Epithelial cell of prostate (primary cell): ENCODE measurements at places on chromosomes 12 and 14.

DNA sequence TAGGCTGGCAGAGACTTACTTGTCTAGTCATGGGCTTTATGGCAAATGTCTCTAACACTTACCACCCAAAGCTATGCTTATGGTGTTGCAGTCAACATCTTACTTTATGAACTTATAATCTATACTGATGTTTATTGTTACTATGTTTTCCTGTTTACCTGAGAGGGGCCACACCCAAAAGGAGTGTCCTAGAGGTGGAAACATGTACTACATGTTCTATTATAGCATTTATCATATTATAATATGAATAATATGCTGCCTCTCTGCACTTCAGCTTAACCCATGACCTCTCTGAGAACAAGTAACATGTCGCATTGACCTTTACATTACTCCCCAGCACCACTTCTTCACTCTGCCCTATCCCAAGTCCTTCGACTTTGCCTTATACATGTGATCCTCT, 501.8 kb downstream of the ETNK1 start:
- DNase-seq, result no peak

DNA sequence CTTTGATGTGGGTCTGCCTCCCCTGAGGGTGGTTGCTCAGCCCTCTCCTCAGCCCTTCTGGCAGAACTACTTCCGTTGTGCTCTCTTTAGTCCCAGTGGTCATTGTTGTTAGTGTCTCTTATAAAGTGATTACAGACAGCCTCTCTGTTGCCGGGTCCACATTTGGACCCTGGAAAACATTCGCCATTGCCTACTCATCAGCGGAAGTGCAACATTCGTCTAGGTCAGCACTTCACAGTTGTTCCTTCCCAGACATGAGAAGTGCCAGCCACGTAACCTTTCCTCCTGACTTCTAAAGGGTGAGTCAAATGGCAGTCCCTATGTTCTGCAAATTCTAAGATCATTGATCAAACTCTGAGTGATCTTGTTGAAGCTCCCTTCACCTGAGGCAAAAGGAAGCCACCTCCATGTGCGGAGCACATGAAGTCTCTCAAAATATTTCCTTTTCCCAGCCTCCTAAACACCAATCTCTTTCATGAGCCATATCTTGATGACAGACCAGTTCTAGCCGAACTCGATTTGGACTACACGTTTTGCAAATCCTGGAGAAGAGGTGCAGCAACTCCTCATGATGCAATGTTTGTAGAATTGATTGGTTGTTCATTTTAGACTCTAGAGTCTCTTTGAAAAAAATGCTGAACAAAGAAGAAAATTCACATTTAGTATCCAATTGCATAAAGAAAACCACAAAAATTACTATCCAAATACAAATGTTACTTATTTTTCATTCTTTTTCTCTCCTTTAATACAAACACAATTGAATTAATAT, 163.8 kb downstream of the RPL10L start:
- DNase-seq, result no peak

- no peak for DNase-seq
Observed at GRCh38 chr12:40312196-40312595, 87.4 kb downstream of the LRRK2 start.

GRCh38 chr14:102993523-102993922, 63.8 kb downstream of the CDC42BPB start:
- DNase-seq, result peak; percentile 84

DNA sequence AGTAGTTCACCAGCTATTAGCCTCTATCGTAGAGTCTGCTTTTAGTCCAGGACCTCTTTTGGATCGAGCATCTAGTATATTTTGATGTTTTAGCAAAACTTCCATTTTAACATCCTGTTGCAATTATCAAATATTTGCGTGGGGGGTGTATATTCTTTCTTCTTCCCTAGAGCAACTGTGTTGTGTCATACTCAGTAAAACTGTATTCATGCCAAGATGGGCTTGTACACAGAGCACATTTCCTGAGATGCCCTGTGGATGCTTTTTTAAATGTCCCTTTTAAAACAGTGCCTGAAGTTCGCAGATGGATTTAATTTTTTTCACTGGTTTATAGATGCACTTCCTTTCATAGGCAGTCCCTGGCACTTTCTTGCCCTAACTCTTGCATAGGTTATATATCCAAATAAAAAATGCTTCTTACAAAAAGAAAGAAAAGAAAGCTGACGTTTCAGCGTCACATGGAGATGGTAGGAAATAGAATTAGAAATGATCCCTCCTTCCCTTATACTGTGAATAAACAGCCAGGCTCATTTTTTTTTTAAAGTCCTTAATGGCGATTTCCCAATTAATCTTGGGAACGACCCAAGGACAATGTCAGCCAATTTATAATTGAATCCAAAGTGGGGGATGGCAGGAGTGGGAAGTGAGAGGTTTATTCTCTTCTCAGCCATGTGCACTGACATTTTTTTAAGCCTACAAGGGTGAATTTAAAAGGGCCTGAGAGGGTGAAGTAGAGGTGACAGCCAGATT, 247.0 kb downstream of the SLC41A2 start:
- DNase-seq, result no peak

DNA sequence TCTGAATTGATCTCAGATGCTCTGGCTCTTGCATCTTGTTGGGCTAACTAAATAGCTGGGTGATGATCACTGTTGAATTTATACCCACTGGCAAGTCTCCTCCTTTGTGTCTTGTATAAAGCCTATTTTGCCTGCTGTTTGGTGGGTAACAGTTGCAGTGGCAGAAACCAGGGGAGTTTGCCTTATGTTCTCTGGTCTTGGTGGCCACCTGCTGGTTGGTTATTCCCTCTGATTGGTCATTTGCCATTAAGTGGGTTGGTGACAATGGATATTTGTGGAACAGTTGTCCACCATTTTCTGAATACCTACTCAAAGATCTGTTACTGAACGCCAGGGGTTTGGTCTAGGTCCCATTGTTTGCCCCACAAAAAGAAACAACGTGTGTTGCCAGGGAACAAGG, 52.1 kb downstream of the AVPR1A start:
- DNase-seq, result no peak

GRCh38 chr14:68245146-68246073, 425.8 kb downstream of the RAD51B start:
- DNase-seq, result no peak

- no peak for DNase-seq
Observed at GRCh38 chr12:27107986-27108385, 25.6 kb upstream of the C12orf71 start.

GRCh38 chr12:97358361-97358760, 104.2 kb upstream of the RMST start:
- DNase-seq, result no peak

DNA sequence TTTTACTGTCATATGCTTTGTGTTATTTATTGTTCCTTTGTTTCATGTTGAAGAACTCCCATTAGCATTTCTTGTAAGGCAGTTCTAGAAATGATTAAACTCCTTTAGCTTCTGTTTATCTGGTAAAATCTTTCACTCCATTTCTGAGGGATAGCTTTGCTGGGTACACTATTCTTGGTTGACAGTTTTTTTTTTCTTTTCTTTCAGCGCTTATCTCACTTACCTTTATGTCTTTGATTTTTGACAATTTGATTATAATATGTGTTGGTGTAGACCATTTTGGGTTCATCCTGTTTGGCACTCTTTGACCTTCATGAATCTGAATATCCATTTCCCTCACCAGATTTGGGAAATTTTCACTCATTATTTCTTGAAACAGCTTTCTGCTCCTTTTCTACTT, 16.2 kb downstream of the FBXO33 start:
- DNase-seq, result no peak

GRCh38 chr12:2172491-2173214, 119.9 kb downstream of the CACNA1C start:
- no peak for DNase-seq

DNA sequence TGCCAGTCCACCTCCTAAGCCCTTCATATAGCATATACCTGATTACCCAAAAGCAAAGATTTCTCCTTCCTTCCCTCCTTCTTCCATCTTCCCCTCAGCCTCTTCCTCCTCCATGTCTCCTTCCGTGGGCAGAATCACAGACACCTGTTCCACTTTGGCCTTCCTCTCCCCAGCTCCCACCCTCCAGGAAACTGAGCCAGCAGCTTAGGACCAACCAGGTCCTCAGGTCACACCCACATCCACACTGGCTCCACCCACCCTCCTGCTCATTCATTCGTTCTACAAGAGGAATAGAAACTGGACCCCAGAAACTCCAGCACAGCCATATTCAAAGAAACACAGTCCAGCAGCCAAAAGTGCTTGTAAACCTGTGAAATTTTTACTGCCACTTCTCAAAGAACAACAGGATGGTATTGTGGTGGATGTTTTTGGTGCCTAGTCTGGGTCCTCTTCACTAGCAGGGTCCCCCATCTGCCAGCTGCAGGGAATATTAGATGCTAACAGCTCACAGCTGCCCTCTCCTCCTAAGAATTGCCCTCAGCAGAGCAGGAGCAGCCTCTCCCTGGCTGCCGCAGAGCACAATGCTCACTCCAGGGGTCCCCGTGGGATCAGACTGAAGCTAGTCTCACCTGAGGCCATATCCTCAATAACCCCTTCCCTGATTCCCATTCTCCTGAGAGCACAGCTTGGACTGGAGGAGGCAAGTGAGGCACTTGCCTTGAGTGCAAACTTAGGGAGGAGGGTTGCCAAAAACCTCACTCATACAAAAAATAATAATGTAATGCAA, 18.4 kb downstream of the CMKLR1 start:
- no peak for DNase-seq

- no peak for DNase-seq
Observed at GRCh38 chr14:92914087-92914656, 8.8 kb upstream of the CHGA start.

DNA sequence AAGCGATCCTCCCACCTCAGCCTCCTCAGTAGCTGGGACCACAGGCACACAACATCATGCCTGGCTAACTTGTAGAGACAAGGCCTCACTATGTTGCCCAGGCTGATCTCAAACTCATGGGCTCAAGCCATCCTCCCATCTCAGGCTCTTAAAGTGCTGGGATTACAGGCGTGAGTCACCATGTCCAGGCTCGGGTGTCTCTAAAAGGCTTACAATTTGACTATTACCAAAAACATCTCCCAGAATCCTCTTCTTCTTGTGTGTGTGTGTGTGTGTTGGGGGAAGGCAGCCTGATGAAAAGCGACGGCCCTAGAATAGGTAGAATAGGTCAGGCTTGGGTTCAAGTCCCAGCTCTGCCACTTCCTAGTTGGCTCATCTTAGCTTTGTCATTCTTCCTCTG, 16.8 kb downstream of the MSI1 start:
- no peak for DNase-seq

DNA sequence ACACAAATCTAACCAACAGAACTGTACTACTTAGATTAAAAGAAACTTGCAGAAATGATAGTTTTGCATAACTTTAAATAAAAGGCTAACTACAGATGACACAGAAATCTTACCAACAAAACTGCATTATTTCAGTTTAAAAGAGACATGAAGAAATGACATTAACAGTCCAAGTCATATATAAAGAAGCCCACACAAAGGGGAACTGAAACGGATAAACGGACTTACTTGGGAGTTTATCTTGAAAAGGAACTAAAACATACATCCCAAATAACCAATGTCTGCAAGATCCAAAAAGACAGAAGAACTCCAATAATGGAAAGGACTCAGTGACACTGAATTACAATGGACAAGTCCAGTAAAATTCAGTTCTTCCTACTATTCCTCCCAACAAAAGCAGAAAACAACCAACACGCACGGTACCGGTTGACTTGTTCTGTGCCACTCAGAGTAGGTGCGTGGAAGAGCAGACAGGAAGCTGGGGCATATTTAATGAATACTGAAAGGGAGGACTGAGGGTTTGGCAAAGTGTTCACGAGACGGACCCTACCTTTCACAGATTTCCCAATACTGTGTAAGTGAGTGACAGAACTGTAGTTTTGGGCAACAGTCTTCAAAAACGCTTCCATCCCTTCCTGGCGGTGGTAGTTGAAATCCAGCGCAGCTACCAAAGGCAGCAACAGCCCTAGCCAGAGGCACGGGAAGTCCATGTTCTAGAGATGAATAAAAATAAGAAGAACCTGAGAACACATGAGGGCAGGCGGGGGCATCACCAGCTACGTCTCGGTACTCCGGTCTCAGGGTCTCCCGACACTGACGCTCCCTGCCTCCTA, 627 bp downstream of the CPM start:
- DNase-seq, result no peak

DNA sequence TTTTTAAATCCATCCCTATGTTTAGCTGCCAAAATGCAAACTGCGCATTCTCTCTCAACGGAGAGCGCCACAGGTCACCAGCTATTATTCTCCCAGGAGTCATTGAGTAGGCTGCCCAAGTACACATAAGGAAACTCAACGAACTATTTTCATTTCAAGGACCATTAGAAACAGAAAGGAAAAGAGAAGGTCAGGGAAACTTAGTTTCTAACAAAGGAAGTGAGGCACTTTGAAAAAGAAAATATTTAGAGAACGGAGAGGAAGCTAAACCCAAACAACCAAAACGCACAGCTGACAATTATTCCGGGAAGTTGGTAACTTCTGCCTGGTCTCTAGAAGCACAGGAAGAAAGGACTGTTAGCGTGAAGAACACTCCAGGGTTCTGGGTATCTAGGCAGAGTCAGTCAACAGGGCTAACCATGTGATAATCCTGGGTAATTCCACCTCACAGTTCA, 23.5 kb downstream of the GPHB5 start:
- no peak for DNase-seq

DNA sequence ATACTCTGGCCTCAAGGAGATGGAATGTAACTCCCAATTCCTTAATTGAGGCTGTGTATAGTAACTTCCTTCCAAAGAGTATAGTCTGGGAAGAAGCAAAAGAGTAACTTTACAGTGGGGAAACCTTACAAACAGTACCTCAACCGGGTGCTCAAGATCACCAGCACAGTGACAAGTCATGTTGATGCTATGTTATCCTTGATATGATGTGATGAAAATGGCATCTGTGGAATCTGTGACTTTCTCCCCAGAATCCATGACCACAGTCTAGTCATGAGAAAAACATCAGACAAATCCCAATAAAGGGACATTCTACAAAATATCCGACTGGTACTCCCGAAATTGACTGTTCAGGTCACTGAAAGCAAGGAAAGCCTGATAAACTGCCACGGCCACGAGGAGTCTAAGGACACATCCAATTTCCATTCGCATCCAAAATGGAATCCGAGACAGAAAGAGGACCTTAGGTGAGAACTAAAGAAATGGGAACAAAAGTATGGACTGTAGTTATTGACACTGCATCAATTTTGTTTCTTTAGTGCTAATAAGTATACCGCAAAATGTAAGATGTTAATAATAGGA, 97.3 kb upstream of the FRMD6 start:
- DNase-seq, result no peak

- DNase-seq, result no peak
Observed at GRCh38 chr14:69612014-69612782, 802 bp downstream of the SUSD6 start.

DNA sequence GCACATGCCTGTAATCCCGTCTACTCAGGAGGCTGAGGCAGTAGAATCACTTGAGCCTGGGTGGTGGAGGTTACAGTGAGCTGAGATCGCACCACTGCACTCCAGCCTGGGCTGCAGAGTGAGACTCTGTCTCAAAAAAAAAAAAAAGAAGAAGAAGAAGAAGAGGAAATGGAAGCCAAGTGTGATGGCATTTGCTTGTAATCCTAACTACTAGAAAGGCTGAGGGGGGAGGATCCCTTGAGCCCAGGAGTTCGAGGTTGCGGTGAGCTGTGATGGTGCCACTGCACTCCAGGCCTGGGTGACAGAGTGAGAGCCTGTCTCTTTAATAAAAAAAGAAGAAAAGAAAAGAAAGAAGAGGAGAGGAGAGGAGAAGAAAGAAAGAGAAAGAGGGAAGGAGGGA, 52.1 kb downstream of the LGMN start:
- no peak for DNase-seq
